ENCODE measurements at places on chromosomes 13 and 19.

- no peak for DNase-seq
These were observed 9.4 kb downstream of the FCER2 start for GRCh38 chr19:7692417-7693088.

GRCh38 chr13:39273953-39274738 lies 235.9 kb downstream of the NHLRC3 start:
- DNase-seq = no peak

DNA sequence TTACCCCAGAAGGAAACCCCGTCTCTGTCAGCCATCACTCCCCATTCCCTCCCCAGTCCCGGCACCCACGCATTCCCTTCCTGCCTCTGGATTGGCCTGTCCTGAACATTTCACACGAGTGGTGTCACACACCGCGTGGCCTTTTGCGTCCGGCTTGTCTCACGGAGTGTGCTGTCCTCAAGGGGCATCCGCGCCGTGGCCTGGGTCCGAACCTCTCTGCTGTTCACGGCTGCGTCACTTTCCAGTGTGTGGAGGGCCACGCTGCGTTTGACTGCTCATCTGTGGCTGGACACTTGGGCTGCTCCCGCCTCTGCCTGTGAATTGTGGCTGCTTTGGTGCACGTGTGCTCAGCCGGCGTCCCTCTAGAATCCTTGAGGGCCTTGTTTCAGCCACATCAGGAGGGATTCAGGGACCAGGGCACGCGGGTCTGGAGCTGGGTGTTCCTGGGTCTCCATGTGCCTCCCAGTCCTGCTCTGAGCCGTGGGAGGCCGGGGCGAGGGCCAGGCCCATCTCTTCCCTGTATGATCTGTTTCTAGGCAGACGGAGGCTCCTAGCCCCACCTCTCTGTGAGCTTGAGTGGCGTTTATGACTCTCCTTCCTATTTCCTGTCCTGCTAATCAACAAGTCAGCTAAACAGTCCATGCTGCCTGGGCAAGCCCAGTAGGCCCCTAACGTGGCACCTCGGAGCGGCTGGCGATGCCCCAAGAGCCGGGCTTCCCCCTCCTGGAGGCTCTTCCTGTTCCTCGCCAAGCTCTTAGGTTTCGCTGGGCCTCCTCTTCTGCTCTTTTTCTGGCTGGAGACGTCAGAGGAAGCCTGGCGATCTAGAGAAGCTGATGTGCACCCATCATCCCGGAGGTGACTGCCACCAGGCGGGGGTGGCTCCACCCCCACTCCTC lies 8.1 kb downstream of the STK11 start:
- DNase-seq = no peak

GRCh38 chr19:42272535-42272897 lies 3.5 kb downstream of the CIC start:
- DNase-seq = no peak

GRCh38 chr13:21694831-21695230 lies 24.0 kb downstream of the FGF9 start:
- no peak for DNase-seq

DNA sequence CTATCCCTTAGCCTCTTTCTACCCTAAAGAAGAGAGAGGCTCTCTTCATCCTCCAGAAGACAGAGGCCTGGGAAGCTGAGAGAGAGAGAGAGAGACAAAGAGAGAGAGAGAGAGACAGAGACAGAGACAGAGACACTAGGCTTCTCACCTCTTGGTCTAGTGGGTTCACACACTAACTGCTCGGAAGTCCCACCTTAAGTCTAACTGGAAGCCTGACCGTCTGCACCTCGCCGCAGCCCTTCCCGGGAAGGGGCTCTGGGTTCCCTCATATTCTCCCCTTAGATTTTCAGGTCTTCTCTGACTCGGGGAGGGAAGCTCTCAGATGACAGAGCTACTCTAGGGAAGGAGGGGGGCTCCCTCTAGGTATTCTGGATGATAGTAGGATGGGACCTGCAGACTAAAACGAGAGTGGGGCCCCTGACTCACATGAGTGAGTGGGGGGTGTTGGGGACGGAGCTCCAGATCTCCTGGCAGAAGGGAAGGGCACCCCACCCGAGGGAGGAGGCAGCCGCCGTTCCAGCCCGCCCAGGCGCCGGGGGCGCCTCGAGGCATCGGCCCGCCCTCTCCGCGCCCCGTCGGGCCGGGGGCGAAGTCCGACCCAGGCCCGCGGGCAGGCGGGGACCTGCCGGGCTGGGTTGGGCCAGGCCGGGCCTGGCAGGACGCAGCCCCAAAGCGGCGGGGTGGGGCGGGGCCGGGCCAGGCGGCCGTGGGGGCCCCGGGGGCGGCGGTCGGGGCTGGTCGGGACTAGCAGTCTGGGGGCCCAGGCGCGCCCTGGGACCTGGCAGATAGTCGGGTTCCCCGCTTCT lies 2.0 kb upstream of the JUNB start:
- no peak for DNase-seq

DNA sequence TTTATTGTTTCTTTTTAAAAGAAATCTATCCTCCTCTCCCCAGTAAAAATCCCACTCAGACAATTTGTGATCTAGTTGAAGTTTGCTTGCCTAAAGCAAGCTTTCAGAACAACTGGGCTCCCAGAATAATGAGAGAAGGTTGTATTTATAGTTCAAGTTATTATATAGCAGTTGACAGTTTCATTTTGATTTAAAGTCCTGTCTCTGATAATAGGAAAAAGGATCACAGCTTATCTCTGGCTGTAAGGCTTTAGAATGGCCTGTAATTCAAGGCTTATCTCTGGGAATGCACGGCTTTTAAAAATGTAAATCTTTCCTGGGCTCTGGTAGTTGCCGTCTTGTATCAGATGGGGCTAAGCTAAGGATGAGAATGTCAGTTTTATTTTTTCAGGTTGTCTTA lies 123.3 kb upstream of the TMTC4 start:
- no peak for DNase-seq

GRCh38 chr13:44196196-44196751 lies 177.3 kb upstream of the SERP2 start:
- DNase-seq = no peak

DNA sequence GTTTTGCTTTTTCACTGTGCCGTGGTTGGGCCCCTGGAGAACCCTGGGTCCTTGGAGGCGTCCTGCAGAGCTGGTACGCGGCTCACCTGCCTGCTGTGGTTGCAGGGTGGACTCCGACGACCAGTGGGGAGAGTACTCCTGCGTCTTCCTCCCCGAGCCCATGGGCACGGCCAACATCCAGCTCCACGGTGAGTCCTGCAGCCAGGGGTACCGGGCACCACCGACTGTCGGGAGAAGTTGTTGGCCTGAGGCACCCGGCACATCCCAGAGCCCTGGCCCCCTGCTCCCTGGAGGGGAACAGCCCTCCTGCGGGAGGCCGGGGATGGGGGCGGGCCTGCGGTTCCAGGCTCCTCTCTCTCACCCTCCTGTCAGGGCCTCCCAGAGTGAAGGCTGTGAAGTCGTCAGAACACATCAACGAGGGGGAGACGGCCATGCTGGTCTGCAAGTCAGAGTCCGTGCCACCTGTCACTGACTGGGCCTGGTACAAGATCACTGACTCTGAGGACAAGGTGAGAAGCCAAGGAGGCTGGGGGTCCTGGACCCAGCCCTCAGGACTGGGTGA lies 8.0 kb downstream of the BSG start:
- DNase-seq = no peak

DNA sequence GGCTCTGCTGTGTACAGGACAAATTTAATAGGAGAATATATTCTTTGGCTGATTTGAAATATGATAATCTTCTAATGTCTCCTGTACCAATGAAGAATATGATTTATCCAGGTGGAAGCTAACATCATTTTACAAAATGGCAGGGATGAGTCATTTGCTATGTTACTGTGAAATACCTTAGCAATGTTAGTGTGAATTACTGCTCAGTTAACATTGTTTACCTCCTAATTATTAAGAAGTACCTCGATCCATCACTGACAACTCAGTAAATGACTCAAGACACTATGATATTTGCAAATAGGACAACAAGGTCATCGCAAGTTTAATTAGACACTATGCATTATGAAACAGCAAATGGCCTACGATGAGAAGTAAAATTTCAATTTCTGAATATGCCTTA lies 309.1 kb upstream of the EDNRB start:
- DNase-seq = no peak

DNA sequence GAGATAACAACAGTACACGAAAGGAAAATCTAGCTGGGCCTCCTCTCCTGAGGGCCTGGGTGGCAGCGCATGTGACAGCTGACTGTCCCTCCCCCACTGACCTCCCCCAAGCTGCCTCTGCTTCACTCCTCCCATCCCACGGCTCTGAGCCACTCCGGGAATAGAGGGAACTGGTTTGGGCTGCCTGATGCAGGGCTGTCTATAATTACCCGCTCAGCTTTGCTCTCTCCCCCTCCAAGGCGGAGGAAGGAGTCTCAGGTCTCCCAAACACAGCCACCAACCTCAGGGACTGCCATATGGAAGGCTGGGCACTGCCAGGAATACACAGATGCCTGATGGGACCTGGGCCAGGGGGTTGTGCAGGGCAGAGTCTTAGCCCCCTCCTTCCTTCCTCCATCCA lies 7.9 kb downstream of the NAPA start:
- no peak for DNase-seq

- DNase-seq = no peak
These were observed 1893.0 kb upstream of the PCDH20 start for GRCh38 chr13:63308549-63309165.

GRCh38 chr13:50449465-50449864 lies 394.0 kb downstream of the DLEU7 start:
- no peak for DNase-seq

- no peak for DNase-seq
These were observed 402.6 kb downstream of the KLF12 start for GRCh38 chr13:73731564-73731963.

DNA sequence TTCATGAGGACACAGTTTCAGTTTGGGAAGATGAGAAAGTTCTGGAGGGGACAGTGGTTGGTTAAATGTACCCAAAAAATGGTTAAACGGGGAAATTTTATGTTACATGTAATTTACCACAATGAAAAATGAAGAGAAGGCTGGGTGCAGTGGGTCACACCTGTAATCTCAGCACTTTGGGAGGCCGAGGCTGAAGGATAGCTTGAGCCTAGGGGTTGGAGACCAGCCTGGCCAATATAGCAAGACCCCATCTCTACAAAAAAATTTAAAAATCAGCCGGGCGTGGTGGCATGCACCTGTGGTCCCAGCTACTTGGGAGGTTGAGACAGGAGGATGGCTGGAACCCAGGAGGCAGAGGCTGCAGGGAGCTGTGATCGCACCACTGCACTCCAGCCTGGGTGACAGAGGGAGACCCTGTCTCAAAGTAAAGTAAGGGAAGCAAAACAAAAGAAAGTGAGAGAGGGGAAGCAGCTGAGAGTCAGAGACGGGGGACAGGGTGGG lies 17.2 kb downstream of the GNG7 start:
- DNase-seq = no peak

DNA sequence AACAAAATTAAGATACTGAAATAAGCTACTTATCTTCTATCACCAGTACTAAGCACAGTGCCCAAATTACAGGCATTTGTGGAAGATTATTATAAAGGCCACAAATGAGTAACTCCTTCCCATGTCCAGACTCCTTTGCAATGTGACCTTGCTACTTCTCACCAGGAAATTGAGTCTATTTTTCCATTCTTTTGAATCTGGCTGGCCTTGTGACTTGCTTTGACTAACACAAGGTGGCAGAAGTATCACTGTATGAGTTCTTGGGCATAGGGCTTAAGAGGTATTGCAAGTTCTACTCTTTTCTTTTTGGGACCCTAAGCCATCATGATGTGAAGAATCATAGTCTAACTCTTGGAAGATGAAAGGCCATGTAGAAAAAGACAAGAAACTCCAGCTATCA lies 49.9 kb downstream of the UGGT2 start:
- no peak for DNase-seq

- no peak for DNase-seq
These were observed 3.8 kb upstream of the ATP1A3 start for GRCh38 chr19:41997851-41998229.

DNA sequence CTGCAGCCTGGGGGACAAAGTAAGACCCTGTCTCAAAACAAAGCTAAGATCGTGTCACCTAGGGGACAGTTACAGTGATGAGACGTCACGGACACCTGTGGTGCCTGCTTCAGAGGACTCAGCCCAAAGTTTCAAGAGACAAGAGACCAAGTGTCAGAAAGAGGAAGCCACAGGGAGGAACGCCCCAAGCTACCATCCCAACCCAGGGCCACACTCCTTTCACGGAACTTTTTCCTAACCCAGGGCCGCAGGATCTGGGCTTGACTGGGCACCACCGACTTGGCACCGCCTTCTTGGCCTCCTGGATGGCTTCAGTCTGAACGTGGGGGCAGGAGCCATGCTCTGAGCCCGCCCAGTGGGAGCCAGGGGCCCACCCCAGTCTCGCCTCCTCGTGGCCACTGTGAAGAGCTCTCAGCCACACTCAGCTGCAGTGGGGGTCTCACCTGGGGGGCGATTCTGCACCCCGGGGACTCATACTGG lies 8.5 kb downstream of the MOB3A start:
- no peak for DNase-seq

GRCh38 chr13:28531077-28531844 lies 36.3 kb upstream of the FLT1 start:
- no peak for DNase-seq

- DNase-seq = no peak
These were observed at the start of gene OLFM4 for GRCh38 chr13:53028637-53029203. OLFM4 (plus strand) TSS chr13:53028813; CDS start chr13:53028837, 24 bp downstream.

- peak; percentile 79 for DNase-seq
These were observed 8.5 kb downstream of the CDX2 start for GRCh38 chr13:27960362-27961226.

DNA sequence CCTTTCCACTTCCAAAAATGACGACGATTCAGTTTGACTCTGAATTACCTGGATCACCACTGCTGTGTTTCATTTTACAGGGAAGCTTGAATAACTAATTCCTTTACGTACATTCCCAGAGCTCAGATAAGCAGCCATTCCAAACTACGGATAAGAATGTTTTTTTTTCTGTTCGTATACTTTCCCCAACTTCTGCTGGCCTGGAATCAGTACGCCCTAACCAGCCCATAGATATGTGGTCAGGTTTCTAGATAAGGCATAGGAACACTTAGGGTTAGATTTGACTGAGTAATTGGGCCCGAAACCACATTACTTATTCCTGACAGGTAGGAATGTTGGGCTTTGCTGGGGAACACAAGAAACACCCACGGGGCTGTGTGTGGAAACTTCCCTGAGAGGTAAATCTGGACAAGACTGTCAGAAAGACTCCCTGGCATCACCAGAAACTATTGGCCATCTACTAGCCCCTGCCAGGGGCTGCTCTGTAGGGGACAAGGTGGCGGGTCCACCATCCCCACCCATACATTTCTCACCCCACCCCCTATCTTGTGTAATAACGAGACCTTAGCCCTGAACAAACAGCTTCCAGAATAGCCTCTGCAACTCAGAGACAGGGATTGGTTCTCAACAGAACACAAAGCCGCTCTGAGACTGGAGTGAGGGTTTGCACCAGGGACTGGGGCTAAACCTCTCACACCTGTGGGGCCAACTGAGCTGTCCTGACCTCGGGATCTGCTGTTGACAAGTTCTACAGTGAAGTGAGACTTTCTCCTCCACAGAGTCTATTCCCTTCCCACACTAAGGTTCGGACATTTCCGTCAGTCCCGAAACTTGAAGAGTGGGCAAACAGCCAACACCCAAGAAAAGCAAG lies 15.6 kb downstream of the RHPN2 start:
- no peak for DNase-seq

- no peak for DNase-seq
These were observed 22.7 kb downstream of the POP4 start for GRCh38 chr19:29628661-29629385.
